Heart left ventricle (tissue), 16 donors: ENCODE measurements at places on chromosomes 13 and 19. TPM values are rescaled to one million over a fixed set of nuclear protein-coding genes. Genes with fewer than 3 reads are reported as not detected.

The CA11 gene
- total RNA-seq, result 5.8 TPM

The FUT1 gene
- total RNA-seq, result 2.8 TPM

The ZNF211 gene
- 6.8 TPM for total RNA-seq

The CCDC194 gene
- total RNA-seq, result 0.53 TPM

The ARL11 gene
- total RNA-seq, result 0.48 TPM

The BCL2L12 gene
- total RNA-seq, result 5.9 TPM

The TMIGD2 gene
- total RNA-seq, result not detected

The ZNF534 gene
- total RNA-seq, result 0.46 TPM

The ZSCAN4 gene
- not detected for total RNA-seq

The GRK1 gene
- not detected for total RNA-seq

The TEX29 gene
- total RNA-seq, result not detected

The ACER1 gene
- total RNA-seq, result not detected

The ZNF69 gene
- 4.2 TPM for total RNA-seq

The DHDH gene
- not detected for total RNA-seq

The RXFP2 gene
- not detected for total RNA-seq

The MIR17HG gene
- 1.3 TPM for total RNA-seq

The AP2A1 gene
- 70.5 TPM for total RNA-seq

The POU2F2 gene
- total RNA-seq, result 0.50 TPM

The CERS4 gene
- 14.8 TPM for total RNA-seq

The CRX gene
- not detected for total RNA-seq

The ZNF730 gene
- total RNA-seq, result 0.23 TPM

The DACT3 gene
- total RNA-seq, result 23.4 TPM

The EML2 gene
- total RNA-seq, result 48.5 TPM

The TDRD12 gene
- total RNA-seq, result 0.16 TPM

The CFAP97D2 gene
- total RNA-seq, result not detected

The IGFL2 gene
- total RNA-seq, result not detected
